ENCODE measurements at places on chromosomes 3 and 15.
A peak's percentile ranks its signal among the peaks of the same experiment; 100 is the strongest.

DNA sequence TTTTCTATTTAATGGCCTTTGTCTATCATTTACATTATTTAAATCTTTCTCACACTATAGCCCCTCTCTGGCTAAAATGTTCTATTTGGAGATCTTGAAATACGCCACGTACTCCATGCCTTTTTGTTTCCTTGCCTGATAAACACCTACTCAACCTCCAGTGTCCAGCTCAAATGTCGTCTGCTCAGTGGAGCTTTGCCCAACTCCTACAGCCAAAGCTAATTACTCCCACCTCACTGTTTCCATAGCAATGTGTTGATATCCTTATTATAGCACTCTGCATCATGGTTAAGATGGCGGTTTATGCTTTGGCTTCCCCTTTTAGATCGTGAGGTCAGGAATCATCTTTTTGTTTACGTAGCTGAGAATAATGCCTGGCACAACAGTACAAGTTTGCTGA, 55.9 kb downstream of the NGLY1 start:
- DNase-seq: no peak

DNA sequence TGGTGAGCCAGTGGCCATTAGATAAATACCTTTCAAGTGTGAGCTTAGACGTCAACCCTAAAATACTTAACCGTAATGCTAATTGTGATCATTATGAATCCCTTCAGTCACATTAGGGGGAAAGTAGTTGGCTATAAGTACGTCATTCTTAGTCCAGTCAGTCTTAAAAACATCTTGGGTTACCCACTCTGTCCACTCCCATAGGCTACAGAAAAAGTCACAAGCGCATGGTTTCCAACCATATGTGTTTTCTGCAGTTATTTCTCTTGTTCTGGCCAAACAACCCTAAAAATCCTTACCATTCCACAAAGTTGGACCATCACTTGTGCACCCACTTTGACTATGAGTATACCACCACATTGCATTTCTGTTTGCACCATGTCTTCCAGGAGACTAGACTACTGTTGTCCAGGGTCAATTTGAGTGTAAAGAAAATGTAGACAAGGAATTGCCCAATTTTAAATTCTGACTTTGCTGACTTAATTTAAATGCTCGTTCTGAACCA, 3.3 kb downstream of the RPL15 start:
- DNase-seq: no peak

DNA sequence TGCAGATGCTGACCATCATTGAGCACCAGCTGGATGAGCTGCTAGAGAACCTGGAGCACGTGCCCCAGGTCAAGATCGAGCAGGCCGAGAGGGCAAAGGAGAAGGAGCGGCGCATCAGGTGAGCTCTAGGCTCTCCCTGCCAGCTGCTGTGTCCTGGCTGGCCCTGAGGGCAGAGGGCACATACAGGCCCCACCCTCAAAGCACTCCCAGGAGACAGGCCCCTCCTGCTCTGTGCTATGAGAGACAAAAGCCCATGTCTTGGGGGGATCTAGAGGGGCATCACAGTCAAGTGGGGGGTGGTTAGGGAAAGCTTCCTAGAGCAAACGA, 39.5 kb downstream of the CFAP100 start:
- no peak for DNase-seq

GRCh38 chr15:60901647-60902046, 327.5 kb downstream of the RORA start:
- no peak for DNase-seq

- peak; percentile 69 for DNase-seq
Observed at GRCh38 chr15:99651023-99651807, 82.0 kb downstream of the LYSMD4 start.

GRCh38 chr3:157752956-157753786, 250.0 kb upstream of the VEPH1 start:
- no peak for DNase-seq

- peak; percentile 59 for DNase-seq
Observed at GRCh38 chr15:62549345-62549970, 384.4 kb upstream of the C2CD4B start.

DNA sequence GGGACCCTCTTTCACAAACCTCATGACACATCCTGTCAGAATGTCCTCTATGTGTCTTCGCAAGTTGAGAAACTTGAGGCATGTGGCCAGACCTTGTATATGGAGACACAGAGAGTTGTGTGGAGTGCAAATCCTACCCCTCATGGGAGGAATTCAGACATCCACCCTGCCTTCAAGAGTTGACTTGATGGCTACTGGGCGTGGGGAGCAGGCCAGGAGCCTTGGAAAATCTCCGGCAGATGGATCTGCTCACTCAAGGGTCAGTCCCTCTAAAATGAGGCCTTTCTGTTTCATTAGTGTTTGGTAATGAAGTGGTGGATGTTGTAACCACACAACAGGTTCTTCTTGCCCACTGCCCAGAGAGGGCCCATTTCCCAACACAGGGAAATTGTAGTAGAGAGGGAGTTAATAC, 79.0 kb downstream of the ASB7 start:
- no peak for DNase-seq

DNA sequence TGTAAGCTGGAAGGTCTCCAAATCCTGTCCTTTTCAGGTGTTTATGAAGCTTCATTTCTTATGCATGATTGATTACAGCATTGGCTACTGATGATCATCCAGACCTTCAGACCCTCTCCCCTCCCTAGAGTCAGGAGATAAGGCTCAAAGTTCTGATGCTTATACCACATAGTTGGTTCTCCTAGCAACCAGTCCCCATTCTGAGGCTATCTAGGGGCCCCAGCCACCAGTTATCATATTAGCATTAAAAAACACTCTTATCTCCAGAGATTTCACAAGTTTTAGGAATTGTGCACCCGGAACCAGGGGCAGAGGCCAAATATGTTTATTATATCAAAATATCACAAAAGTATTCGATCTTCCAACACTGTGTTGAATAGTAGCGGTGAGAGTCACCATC, 953.1 kb downstream of the FHIT start:
- DNase-seq: no peak

GRCh38 chr3:23949784-23950183, 4.7 kb downstream of the NR1D2 start:
- DNase-seq: no peak

- DNase-seq: no peak
Observed at GRCh38 chr3:50408443-50408944, 49.2 kb upstream of the TMEM115 start.

GRCh38 chr15:71660501-71660900, 149.9 kb upstream of the NR2E3 start:
- no peak for DNase-seq

DNA sequence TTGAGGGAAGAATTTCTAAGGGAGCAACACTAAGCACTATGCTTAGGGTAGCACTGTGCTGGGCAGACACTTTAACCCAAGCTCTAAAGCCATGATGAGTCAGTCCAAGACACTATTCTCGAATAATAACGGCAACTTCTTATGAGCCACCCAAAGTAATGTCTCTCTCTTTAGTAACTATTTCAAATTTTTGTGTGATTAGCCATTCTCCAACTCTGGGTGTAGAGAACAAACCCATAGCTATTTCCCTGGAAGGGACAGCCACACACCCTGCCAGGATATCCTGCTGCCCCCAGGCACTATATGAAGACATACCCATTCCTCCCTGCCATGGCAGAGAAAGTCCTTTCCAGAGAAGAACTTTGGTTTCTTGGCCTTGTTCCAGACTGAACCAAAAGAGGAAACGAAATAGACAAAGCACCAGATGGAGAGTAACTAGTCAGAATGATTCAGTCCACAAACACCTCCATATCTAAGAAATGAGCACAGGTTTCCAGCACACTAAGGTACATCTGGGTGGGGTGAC, 384.9 kb upstream of the THBS1 start:
- DNase-seq: peak; percentile 99

DNA sequence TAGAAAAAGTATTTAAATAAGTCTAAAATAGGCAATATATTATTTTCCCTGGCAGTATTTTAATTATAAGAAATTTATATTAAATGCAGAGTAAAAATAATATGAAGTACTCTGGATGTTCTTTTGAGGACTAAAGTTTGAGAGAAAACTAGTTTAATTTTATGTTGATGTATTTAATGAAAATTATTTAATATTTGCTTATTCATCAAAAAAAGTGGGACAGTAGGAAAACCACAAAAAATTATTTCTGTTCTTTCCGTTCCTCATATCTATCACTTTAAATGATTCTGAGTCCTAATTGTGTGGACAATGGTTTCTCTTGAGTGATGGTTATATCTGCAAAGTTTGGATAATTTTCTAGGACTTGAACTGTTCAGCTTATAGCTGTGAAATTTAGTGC, 147.2 kb upstream of the TNIK start:
- no peak for DNase-seq

DNA sequence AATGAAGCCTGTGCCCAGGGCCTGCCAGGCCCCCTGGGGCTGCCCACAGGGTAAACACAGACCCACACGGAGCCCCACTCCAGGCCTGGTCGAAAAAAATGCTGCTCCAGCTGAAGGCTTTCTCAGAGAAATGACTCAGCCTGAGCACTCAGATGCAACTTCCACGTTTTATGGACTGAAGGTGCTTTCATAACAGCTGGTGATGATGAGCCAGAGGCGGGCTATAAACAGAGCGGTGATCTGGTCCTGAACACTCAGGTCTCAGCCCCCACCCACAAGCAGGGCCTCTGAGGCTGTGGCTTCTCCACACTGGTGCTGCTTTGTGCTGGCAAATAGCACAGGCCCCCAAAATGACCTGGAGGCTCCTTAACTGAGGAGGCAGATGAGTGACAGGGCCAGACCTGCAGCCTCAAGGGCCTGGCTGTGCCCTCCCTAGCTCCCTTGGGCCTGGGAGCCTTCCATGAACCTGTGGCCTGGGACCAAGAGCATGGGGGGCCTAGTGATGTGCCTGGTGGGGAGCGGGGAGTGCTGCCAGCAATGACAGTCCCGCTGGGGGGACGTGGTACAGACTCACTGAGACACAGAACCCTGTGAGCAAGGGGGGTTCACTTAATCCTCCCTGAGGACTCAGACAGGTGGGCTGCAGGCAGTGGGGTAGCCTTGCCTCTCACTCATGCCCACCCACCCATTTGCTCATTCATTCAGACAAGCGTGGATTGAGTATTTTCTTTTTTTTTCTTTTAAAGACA, 23.0 kb upstream of the FURIN start:
- DNase-seq: peak; percentile 70
